ENCODE measurements at places on chromosomes 1 and 21.
A peak's percentile ranks its signal among the peaks of the same experiment; 100 is the strongest.

- DNase-seq = no peak
Observed at GRCh38 chr1:56590520-56591011, 11.2 kb upstream of the PLPP3 start.

GRCh38 chr1:180574031-180574713, 15.4 kb downstream of the OVAAL start:
- no peak for DNase-seq

GRCh38 chr1:30310966-30311742, 412.2 kb downstream of the MATN1 start:
- no peak for DNase-seq

DNA sequence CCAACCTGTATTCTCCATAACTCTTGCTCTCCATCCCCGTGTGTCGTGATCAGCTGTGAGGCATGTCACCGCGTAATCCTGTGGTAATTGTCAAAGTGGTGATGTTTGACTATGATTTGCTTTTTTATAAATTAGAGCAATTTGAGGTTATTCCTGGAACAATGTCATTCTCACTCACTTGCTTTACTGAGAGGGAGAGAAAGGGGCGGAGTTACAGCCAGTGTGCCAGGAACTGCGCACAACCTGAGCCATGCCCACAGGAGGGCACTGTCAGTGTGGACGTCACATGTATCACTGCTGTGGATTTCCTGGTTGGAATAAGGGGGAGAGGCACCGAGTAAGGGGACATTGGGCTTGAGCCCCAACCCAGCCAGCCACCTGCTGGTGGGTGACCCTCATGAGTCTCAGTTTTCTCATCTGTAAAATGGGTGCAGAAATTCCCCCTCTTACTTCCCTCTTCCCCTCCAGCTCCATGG, 6.9 kb downstream of the ADGRB2 start:
- no peak for DNase-seq

GRCh38 chr1:221926441-221926840, 184.6 kb upstream of the DUSP10 start:
- DNase-seq = no peak

GRCh38 chr1:206957639-206958038, 11.4 kb upstream of the PIGR start:
- DNase-seq = no peak

- no peak for DNase-seq
Observed at GRCh38 chr1:6511561-6512244, 20.2 kb upstream of the PLEKHG5 start.

DNA sequence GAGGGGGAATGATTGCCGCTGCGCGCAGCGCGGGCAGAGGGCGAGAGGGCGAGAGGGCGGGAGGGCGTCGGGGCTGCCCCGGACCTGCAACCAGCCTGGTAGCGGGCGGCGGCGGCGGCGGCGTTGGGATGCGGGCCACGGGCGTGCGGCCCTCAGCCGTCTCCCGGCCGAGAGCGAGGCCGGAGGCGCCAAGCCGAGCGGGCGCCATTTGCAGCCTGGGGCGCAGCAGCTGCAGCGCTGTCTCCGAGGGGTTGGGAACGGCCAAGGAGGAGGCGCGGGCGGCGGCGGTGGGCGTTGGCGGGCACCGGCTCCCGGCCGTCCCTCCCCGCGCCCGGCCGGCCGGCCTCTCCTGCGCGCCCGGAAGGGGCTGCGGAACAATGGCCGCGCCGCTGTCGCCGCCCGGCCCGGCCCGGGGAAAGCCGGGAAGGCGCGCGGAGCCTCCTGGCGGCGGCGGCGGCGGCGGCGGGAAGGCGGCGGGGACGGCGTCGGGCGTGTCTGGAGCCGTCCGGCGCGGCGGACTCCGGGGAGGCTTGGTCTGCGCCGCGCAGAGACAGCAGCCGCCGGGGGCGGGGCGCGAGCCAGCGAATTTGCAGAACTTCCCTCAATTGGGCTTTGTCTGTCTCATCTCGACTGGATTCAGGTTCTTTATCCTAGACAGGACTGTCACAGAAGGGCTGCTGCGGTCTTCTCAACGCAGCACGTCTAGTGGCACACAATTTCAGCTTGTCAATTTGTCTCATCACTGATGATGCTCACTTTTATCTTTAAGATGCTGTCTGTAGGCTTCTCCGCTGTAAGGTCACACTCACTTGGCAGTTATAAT, 35.7 kb downstream of the ZBTB8B start:
- DNase-seq = peak; percentile 27

GRCh38 chr1:30274976-30275621, 448.3 kb downstream of the MATN1 start:
- no peak for DNase-seq

DNA sequence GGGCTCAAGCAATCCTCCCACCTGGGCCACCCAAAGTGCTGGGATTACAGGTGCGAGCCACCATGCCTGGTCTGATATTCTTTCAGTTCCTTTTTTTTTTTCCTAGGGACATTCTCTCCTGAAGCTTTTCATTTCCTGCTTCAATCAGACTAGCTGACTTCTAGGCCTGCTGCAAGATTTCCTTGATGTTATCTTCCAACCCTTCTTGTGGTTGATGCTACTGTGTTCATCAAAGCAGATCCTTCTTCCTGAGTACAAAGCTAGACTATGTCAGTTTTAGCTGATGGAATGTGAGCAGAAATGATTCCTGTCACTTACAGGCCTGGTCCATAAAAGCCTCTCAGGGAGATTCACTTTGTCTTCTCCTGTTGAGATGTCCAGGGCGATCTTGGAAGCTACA, 146.4 kb downstream of the CDC7 start:
- DNase-seq = no peak

GRCh38 chr21:43297391-43297981, 128.7 kb downstream of the CRYAA start:
- DNase-seq = no peak

- no peak for DNase-seq
Observed at GRCh38 chr1:182656842-182657397, 27.5 kb downstream of the RGS8 start.

DNA sequence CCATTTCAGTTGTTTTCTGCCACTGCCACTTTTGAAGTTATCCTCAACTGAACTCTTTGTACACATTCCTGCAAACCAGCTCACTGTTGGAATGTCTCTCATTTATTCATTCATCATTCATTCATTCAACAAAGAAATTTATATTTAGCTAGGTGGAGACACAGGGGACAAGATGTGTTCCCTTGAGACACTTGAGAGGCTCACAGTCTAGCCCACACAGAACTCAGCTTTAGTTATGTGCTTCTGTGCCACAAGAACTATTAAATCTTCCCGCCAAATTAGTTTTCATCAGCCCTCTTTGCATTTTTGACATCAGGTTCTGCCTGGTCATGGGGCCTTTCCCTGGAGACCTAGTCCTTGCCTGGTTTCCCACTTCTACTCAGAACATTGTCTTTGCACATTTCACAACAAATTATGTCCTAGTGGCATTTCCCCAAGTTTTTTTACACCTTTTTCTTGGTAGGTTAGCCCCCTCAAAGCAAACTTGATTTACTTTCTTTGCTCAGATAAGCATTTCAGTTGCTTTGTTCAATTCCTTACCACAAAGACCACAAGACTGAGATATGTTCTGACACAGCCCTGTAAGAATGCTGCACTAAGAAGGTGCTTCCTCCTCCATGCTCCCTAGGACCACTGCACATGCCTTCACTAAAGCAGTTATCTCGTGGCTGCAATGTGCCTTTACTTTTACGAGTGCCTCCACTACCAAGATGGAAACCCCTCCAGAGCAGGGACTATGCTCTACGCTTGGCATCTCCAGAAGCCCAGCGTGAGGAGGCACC, 31.0 kb downstream of the ILDR2 start:
- peak; percentile 85 for DNase-seq

DNA sequence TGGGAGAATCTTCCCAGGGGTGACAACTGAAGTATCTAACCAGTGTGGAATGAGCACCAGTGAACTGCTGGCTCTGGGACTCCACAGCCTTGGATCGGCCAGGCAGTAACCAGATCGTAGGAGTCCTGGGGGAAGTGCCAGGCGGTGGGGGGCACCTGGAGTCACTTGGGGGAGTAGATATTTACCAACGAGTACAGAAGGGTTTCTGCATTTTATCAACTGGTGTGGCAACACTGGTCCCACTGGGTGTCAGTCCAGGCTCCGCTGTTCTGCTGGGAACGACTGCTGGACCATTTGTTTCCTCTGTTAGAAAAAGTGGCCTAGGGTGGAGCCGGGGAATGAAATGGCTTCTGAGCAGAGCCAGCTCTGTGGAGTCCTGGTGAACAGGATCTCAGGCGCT, 14.4 kb downstream of the HEYL start:
- no peak for DNase-seq

- DNase-seq = no peak
Observed at GRCh38 chr1:241918879-241919278, 38.7 kb upstream of the BECN2 start.

GRCh38 chr1:214569357-214570004, 18.1 kb upstream of the PTPN14 start:
- peak; percentile 42 for DNase-seq

GRCh38 chr1:197706601-197707000, 68.7 kb downstream of the DENND1B start:
- no peak for DNase-seq

- no peak for DNase-seq
Observed at GRCh38 chr21:14438211-14438610, 55.3 kb upstream of the HSPA13 start.

GRCh38 chr1:40153073-40153770, 8.0 kb upstream of the RLF start:
- peak; percentile 58 for DNase-seq

DNA sequence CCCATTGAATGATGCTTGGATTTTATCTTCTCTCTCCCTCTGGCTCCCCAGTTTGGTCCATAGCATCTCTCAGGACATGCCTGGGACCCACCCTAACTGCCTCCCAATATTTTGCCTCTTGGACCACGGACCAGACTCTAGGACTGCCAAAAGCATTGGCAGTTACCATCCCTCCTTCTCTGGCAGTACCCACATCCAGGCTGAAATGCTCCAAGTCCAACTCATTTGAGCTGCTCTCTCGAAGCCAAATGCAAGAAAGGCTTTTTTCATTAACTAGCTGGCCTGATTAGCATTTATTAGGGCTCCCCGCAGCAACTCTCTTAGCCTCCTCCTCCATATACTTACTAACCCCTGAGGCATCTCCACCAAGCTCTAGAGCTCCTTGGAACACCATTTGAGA, 140.0 kb upstream of the GRIK3 start:
- no peak for DNase-seq

DNA sequence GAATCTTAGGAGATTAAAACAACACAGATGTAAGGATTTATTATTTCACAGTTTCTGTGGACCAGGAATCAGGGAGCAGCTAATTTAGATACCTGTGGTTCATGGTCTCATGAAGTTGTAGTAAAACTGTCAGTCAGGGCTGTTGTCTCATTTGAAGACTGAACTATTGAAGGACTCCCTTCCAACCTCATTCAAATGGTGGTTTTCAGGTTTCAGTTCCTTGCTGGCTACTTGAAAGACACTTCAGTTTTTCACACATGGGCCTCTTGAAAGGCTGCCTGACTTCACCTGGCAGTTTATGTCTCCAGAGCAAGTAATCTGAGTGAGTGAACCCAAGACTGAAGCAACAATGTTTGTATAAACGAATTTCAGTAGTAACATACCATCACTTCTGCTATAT, 915.9 kb downstream of the PLA2G4A start:
- DNase-seq = no peak

- DNase-seq = no peak
Observed at GRCh38 chr1:38201431-38201830, 154.8 kb upstream of the POU3F1 start.

- no peak for DNase-seq
Observed at GRCh38 chr1:215704089-215704860, 137.2 kb downstream of the KCTD3 start.

Measured in kidney glomerular epithelial cell (primary cell).